Activated T-helper 17 cell treated with anti-CD3 and anti-CD28 coated beads, Interleukin-2, amount 50 U/mL, for 72 hours (primary cell): ENCODE measurements at places on chromosomes 6 and 20. TPM values are rescaled to one million over a fixed set of nuclear protein-coding genes. Genes with fewer than 3 reads are reported as not detected.

LINC00237 gene
- total RNA-seq = not detected

RIPPLY2 gene
- not detected for total RNA-seq

C6orf132 gene
- total RNA-seq = 0.29 TPM

MMS22L gene
- total RNA-seq = 62.0 TPM

E2F1 gene
- 65.4 TPM for total RNA-seq

RBM24 gene
- total RNA-seq = not detected

PAK5 gene
- not detected for total RNA-seq

LAMA2 gene
- total RNA-seq = 0.40 TPM

HSPA1L gene
- total RNA-seq = 2.7 TPM

ERVFRD-1 gene
- not detected for total RNA-seq

GPSM3 gene
- 227 TPM for total RNA-seq

MED23 gene
- total RNA-seq = 24.2 TPM

KCNG1 gene
- 0.42 TPM for total RNA-seq

VWA7 gene
- 4.2 TPM for total RNA-seq

DEFB124 gene
- not detected for total RNA-seq

TNFRSF21 gene
- total RNA-seq = 0.41 TPM

APCDD1L gene
- total RNA-seq = not detected

SLC17A1 gene
- not detected for total RNA-seq

FAM83C gene
- total RNA-seq = not detected
